Epithelial cell of proximal tubule (primary cell): ENCODE measurements at places on chromosomes 11 and 22. TPM values are rescaled to one million over a fixed set of nuclear protein-coding genes. Genes with fewer than 3 reads are reported as not detected.

- no peak for DNase-seq
Observed at GRCh38 chr11:45518141-45518832, 147.1 kb downstream of the CHST1 start.

DNA sequence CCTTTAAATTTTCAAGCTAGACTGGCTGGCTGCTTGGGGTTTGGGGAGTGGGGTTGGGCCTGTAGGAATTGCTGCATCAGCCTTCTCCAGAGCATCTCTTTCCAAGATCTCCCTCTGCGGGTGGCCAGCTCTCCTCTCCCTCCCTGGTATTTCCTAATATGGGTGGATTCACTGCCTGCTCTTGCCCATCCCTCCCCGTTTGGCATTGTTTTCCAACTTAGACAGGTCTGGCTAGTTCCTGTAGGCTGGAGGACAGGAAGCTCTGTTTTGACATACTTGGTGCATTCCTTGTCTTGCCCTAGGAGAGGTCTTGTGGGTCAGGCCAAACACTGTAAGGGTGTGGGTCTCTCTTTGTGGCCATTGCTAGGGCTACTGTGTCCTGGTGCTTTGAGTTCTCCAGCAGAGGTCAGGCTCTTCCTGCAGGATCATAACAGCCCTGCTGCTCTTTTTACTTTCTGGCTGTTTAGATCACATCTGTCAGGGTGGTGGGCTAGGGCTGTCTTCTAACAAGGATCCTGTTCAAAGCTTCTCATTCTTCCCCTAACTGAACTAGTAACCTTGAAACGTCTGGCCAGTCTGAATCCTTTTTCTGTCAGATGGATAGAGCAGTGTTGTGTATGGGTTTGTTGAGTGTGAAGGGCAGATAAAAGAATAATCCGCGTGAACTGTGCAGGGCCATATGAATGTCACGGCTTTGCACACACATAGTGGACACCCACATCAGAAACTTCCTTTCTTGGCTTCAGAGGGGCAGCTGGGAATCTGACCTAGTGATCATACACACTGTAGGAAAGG, 18.3 kb upstream of the MICALL1 start:
- DNase-seq = no peak

The CDK2AP2 gene
- 129 and 165 TPM in 2 replicates for total RNA-seq

DNA sequence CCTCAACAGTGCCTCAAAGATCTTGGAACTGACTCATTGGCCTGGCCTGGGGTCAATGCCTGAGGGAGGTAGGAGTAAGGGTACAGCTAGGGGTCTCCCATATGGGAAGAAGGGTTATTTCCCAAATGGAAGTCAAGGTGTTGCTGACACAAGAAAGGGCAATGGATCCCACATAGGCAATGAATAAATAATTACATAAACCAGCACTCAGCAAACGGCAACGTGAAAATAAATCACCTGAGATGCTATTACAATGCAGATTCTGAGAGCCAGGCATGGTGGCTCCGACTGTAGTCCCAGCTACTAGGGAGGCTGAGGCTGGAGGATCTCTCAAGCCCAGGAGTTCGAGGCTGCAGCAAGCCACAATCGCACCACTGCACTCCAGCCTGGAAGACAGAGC, 36.5 kb upstream of the SLC35C1 start:
- no peak for DNase-seq

The IGLL5 gene
- total RNA-seq = not detected in 2 replicates

The DCDC1 gene
- total RNA-seq = 0.12 and 0.22 TPM in 2 replicates

DNA sequence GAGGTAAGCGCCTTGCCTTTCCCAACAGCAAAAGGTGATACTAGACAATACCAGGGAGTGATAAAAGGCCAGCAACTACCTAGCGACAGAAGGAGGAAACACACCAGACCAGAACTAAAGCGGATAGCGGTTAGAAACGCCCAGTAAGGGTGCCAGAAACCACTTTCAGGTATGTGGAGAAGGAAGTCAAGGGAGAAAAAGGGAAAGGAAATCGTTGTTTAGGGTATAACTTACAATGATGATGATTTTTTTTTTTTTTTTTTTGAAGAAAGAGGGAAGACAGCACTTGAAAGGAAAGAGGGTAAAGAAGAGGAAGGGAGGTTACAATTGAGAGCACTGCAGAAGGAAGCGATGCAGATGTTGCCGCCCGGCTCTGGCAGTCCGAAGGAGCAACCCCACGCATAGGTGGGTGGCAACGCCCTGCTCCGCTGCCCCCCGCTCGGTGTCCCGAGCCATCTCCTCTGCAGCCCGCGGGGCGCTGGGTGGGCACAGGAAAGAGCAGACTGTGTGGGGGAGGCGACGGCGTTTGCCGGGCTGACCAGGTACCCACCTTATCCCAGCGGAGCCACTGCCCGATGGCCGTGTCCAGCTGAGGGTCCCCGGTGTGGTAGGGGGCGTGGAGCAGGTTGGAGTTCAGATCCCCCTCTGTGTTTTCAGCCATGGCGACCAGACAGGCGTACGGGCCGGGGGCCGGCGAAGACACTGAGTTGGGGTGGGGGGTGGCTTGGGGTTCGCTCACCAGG, 561 bp downstream of the PGM2L1 start:
- no peak for DNase-seq

DNA sequence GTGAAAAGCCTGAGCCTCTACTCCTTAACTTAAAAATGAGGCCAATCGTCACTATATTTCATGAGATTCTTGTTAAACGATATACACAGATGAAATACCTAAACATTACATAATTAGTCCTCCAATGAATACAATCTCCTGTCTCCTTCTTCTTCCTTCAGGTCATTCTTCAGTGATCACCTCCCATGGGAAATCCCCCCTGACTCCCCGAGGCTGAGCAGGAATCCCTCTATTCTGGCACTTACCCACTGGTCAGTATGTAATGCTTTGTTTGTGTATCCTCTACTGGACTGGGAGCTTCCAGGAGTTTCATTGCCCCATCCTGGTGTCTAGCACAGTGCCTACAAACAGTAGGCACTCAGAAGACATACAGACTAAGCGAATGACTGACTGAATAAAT, 52.3 kb downstream of the RAB38 start:
- DNase-seq = no peak

GRCh38 chr11:34068111-34068510, 16.6 kb downstream of the CAPRIN1 start:
- DNase-seq = no peak

DNA sequence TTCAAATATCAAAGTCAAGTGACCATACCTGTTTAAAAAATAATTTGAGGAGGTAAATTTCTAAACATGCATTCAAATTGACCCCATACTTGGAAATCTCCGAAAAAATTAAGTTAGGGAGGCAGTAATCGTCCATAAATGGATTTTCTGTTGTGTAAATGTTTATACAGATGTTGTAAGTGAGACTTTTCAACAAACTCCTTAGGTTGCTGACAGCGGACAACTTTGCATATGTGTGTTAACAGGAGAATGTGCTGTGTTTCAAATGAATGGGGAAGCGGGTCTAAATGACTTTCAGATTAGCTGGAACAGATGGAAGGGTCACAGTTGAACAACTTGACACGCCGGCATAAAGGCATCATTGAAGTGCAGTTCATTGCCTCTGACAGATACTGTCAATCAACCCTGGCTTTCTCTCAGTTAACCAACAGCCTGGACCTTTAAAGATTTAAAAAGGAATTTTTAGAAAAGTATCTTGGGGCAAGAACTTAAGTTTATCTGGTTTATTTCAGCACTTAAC, 98.2 kb upstream of the DBX1 start:
- DNase-seq = no peak
